ENCODE measurements at places on chromosomes 6 and 20.

DNA sequence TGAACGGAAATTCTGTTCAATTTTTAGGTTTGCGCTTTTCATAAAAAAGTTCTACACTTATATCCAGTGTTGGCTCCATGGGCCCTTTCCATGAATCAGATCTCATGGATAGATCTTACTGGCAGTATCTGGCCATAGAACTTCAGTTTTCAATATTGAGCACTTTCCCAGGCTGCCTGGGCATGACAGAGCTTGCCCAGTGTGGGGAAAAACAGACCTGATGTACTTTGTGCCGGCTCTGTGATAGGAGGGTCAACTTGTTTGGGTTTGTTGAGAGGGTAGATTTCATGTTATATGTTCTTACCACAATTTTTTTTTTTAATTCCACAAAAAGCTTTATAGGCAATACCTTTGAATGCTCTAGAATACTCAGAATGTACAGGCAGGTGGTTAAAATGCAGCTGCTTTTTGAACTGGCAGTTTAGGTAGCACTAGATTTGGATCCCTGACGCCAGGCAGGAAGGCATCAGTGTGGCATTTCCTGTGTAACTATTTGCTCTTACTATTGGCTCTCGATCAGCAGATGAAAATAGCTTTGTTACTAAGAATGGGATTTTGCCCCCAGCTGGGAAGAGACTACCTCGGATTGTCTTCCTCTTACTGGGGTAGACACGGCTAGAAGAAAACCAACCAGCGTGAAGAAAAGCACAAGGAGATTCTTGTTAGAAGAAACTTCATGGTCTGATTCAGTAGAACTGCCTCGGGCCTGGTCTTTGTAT lies 404.9 kb upstream of the SOX4 start:
- no peak for DNase-seq

- no peak for DNase-seq
Observed at GRCh38 chr20:44442298-44443070, 33.2 kb upstream of the TTPAL start.

DNA sequence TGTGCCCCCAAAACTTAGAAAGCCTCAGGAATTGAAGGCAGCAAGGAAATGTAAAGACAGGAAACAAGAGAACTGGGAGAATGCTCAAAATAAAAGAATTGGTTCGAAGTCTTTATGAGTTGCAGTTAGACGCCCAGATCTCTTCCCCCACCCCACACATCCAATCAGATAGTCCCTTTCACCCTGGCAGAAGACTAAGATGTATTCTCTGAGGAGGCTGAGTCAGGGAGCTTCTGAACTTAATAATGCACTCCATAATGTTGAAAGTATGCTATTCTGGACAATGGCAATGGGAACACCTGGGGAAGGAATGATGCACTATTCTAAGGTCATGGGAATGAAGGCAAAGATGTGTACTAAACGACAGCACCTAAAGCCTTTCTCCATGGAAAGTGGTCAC lies 173.6 kb downstream of the MTFR2 start:
- DNase-seq: no peak

- no peak for DNase-seq
Observed at GRCh38 chr6:47363736-47364135, 54.0 kb upstream of the TNFRSF21 start.

- no peak for DNase-seq
Observed at GRCh38 chr6:112634376-112634775, 287.2 kb downstream of the RFPL4B start.

- peak; percentile 51 for DNase-seq
Observed at GRCh38 chr6:37021356-37022129, 16.1 kb downstream of the FGD2 start.

GRCh38 chr6:64006246-64006645 lies 370.6 kb downstream of the PHF3 start:
- no peak for DNase-seq

GRCh38 chr6:106372838-106373501 lies 12.5 kb downstream of the CRYBG1 start:
- DNase-seq: no peak

- DNase-seq: peak; percentile 35
Observed at GRCh38 chr6:74000666-74001490, 304.9 kb downstream of the CD109 start.

GRCh38 chr6:17281497-17282481 lies 628 bp downstream of the RBM24 start:
- DNase-seq: peak; percentile 49

DNA sequence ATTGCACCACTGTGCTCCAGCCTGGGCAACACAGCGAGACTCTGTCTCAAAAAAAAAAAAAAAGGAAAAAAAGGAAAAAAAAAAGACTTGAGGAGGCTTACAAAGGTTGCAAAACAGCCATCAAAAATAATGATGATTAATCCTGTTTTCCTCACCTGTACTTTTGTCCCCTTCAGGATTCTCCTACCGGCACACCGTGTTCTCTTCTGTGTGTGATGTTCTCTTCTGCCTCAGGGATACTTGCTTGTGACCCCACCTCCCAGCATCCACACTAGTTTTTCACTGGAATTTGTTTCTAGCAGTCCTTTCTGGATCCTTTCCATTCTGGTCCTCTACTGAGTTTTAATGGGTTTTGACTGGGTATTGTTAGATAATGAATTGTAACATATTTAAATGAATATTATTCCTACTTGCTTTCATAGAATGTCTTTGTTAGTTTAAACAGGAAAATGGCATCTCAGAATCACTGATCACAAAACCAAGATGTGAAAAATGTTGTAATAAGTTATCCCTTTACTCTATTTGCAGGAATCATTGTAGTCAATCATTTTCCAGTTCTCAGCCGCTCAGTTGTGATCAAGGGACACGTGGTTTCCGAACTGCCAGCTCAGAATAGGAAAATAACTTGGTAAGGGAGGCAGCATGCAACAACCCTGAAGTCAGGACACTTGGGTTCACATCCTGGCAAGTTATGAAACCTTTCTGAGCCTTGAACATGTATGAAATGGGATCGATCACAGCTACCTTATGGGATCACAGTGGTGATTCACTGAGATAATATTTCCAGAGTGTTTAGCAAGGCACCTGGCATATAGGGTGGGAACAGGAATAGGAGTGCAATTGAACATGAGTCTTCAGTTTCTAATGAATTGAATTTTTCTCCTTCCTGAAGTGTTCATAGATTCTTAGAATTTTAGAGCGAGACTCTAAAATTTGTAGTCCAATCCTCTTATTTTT lies 8.5 kb downstream of the C6orf89 start:
- no peak for DNase-seq

GRCh38 chr6:89360415-89360999 lies 8.0 kb upstream of the UBE2J1 start:
- DNase-seq: no peak

GRCh38 chr6:140355476-140355875 lies 981.0 kb upstream of the CITED2 start:
- no peak for DNase-seq

- no peak for DNase-seq
Observed at GRCh38 chr6:14100138-14100537, 17.4 kb upstream of the CD83 start.

Data from right hindlimb (tissue), 1 donor.